DMS79 treated with DMSO at 0.1 percent for 48 hours (cell line): ENCODE measurements at places on chromosomes 5 and 9.

DNA sequence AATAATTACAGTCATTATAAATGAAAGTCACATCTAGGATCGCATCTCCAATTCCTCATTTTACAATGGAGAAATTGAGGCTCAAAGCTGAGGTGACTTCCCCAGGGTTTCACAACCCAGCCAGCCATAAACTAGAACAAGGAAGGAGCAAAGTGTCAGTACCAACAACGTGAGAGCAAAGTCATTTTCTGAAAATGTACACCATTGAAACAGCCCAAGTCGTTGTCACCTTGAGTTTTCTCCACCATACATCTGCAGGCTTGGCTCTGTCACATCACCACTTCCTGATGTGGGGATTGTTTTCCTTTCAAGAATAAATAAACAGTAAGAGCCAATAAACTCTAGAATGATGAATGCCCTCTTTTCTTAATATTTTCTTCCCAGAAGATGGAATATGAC, 184.5 kb upstream of the PTGER4 start:
- no peak for DNase-seq

GRCh38 chr5:124924729-124925128, 178.3 kb upstream of the ZNF608 start:
- DNase-seq = no peak

GRCh38 chr9:135905380-135906258, 1.7 kb downstream of the CAMSAP1 start:
- peak; percentile 34 for DNase-seq

- DNase-seq = no peak
Observed at GRCh38 chr5:159182691-159183090, 26.7 kb downstream of the RNF145 start.

GRCh38 chr9:113675475-113675941, 200.6 kb upstream of the ZNF618 start:
- no peak for DNase-seq

GRCh38 chr9:119938871-119939270, 569.6 kb upstream of the BRINP1 start:
- DNase-seq = no peak

DNA sequence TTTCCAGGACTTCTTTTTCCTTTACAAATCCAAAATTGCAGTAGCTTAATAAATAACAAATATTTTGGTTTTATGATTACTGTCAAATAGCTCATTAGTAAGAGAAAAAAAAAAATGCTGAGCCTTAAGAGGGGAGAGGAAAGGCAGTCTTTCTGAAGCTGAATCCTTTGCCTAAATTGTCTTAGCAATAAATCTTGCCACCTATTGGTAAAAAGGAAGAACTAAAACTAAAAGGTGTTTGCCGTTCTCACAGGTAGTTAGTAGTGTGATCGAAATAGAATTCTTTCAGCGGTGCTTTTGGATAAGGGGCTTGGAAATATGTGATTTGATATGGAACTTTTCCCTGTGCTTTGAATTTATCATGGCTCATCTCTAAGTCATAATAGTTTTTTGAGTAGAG, 31.2 kb downstream of the PIK3R1 start:
- DNase-seq = no peak

DNA sequence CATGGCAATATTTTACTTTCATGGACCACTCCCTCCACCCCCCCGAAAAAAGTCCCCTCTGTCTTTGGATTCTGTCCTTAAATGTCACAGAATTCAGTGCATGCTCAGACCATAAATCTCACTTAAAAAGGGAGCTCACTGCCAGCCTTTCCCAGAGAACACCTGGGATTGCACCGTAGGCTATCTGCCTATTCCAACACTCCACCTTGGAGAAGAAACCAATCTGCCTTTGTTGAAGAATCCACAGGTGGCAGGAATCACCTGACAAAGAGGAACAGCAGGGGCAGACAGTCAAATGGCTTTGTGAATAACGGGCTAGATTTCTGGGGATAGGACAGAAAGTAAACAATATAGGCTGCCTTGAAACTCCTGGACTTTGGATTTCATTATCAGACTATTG, 306.7 kb upstream of the BRINP1 start:
- DNase-seq = no peak

DNA sequence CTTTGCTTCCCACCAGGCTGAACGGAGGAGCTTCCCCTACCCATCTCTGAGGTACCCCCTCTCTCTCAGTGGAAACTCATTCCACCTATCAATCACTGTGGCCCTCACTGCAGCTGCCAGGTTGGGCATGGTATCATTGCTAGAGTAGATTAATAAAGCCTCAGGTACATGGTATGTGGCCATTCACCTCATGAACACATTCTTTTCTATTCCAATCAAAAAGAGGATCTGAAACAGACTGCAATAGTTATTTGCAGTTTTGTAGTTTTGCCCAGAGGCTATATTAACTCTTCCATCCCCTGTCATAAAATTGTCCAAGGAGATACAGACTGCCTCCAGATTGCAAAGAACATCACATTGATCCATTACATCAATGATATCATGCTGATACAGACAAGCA, 85.8 kb upstream of the MVB12B start:
- no peak for DNase-seq

DNA sequence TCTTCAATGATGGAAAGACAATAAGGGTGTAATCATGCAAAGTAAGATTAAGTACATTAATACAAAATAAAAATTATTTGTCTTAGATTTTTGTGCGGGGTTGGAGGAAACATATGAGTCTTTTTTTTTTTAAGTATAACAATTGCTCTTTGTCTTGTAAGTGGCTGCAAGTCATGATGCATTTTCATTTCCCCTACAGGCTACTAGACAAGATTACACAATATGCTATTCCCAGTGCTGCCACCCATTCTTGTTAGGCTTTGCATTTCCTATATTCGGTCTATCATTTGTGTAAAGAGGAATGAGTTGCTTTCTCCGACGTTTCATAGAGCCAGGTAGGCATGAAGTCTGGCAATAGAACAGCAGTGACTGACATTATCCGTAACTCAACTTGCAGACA, 294.2 kb upstream of the CYLC2 start:
- DNase-seq = no peak

DNA sequence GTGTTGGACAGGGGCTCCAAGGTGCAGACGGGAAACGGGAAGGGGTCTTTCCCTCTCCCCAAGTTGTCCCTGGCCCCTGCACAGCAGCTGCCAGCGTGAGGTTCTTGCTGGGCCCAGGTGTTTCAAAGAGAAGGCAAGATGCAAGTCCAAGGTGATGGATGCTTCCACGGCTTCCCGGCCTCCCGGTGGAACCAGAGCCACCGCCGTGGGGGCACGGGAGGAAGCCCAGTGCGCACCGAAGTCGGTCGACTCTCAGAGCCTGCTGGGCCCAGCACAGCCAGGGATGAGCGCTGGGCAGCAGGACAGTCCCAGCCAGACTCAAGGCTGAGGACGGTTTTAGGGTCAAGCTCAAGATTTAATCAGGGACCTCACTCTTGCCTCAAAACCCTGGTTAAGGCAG, 25.2 kb upstream of the BARHL1 start:
- no peak for DNase-seq

- no peak for DNase-seq
Observed at GRCh38 chr5:115349001-115349817, 52.8 kb upstream of the CCDC112 start.

GRCh38 chr9:121199921-121200320, 1.7 kb downstream of the RAB14 start:
- no peak for DNase-seq

GRCh38 chr5:62385816-62386400, 17.8 kb downstream of the DIMT1 start:
- no peak for DNase-seq

DNA sequence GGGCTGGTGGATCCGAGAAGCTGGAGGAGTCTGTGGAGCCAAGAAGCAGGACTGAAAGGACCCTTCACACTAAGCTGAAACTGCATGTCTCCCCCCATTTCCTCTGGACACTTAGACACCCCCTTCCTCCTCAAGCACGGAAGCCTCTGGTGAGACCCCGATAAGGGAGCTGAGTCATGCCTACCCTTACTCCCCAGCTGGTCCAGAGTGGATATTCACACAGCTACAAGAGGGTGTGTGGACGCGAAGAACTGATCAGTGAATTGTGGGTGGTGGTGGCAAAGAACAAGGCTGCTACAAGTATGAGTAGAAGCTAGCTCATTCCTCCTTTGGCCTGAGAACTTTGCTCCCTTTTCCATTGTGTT, 4.3 kb downstream of the TLN1 start:
- DNase-seq = no peak

DNA sequence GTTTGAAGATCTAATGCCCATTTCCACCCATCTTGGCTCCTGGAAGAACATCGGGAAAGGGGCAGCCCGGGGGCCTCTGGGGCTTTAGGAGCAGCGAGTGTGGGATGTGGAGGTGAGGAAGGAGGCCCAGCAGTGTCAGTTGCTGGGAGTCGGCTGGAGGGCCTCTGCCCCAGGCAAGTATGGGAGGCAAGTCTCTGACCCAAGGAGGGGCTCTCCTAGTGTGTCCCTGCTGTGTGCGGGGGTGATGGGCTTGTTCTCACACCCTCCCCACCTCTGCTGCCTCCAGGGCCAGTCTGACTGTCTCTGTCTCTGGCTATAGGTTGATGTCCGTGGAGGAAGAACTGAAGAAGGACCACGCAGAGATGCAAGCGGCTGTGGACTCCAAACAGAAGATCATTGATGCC, 129.7 kb downstream of the DAB2IP start:
- DNase-seq = no peak

DNA sequence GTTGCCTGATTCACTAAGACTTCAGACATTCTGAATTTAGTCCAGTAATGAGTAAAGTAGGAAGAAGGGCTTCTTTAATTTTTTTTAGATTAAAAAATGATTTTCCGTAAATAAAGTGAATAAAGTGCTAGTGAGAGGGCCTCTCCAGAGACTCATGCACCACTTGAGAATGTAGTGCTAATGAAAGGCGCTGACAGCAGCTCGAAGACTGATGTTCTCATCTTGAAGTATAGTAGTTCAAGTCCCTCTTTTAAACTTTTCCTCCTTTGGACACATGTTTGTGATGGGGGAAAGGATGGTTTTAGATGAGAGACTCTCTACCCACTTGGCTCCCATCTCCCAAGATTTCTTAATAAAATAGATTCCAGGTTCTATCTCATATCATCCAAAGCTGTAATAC, 48.5 kb downstream of the G3BP1 start:
- DNase-seq = peak; percentile 10

DNA sequence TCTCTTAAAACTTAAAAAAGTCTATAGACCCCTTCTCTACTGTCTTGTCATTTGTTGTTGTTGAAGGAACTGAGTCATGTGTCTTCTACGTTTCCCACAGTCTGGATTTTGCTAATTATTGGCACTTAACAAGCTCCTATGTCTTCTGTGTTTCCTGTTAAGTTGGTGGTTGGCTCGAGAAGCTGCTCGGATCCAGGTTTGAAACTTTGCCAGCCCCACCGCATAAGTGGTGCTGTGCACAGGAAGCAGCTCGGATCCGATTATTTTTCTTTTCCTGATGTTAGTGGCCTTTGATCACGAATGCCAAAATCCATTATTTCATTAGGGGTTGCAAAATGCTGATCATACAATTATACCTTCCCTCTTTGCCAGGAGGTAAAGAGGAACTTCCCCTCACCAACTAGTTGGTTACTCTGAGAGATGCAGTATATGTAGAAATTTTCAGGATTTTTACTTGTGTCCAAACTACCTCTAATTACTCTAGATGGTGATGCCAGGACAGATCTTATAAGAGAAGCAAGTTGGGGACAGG, 186.5 kb downstream of the NSG2 start:
- DNase-seq = no peak

GRCh38 chr5:125492977-125493376, 746.5 kb upstream of the ZNF608 start:
- no peak for DNase-seq

DNA sequence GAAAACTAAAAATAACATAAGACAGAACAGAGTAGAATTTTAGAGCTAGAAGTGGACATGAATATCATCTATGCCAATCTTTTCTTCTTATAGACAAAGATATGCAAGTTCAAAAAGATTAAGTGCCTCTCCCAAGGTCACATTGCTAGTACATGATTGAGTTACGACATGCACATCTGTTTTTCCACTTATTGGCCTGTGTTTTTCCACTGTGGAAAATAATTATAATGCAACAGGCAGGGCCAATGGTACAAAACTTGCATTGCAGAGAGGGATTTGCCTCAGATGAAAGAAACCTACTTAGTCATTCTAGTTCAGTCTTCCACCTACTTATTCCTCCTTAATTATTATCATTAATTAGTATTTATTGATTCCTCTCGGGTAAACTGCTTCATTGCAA, 407.8 kb upstream of the SGCD start:
- no peak for DNase-seq

DNA sequence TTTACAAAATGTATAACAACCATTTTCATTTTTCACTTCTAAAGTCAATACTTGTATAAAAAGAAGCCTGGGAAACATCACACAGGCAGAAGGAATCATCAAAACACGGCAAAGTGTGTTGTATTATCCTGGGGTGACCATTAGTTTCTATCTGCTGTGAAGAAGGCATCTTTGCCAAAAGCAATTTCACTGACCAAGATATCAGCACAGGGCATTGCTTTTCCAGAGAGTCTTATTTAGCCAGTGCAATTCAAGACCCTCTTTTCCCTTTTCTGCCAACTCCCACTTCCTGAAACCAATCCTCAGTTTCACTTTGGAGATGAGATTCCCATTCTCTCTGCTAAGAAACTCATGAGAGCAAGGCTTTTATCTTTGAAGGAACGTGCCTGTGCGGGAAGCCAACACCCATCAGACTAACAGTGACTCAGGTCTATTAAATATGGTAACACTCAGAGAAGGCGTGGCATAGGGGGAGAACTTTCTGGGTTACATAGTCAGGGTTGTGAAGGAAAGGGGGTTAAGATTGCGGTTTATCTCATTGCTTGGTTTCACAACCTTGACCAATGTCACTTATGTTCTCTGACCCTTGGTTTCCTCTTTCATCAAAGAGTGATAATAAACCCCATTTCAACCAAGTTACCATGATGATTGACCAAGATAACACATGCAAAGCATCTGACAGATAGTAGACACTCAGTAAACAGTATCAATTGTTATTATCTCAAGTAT, 666.9 kb upstream of the KLF4 start:
- DNase-seq = no peak

DNA sequence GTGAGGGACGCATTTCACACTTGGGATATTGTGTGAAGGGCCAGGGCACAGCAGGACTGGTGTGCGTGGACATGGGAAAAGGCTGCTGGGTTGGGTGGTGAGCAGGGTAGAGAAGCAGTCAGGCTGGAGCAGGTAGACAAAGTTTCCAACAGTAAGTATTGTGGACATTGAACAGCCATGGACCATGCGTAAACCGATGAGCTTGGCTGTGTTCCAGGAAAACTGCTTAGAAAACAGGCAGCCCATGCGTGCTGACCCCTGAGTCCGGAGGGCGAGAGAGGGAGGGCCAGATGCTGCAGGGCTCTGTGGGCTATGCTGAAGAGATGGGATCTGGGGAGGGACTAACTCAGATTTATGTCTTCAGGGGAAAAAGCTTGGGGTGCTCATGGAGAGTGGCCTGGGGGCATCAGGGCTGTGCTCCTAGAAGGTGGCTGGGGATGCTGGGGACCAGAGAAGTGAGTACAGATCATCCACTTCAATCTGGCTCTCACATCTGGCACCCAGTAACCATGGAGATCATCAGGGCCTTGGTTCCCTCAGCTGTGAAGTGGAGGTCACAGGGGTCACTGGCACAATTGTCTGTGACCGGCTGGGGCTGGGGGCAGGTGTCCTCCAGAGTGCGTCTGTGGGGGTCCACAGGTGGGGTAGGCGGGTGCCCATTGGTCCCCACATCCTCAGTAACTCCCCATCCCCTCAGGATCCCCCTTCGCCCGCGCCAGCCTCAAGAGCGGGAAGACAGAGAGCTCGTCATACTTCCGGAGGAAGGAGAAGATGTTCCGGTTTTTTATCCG, 93.3 kb downstream of the CACNA1B start:
- DNase-seq = no peak

- DNase-seq = no peak
Observed at GRCh38 chr5:131019111-131019510, 145.9 kb downstream of the HINT1 start.

GRCh38 chr5:80238778-80239679, 16.8 kb downstream of the SERINC5 start:
- peak; percentile 87 for DNase-seq
